Right hindlimb (tissue), 1 donor: ENCODE measurements at places on chromosomes 12 and 14.

GRCh38 chr12:93448796-93449195 lies 7.0 kb upstream of the UBE2N start:
- DNase-seq, result no peak

GRCh38 chr14:52046376-52046917 lies 22.4 kb downstream of the NID2 start:
- no peak for DNase-seq

GRCh38 chr14:36504771-36505175 lies 15.3 kb downstream of the NKX2-1 start:
- DNase-seq, result no peak

- peak; percentile 15 for DNase-seq
These were observed 22.5 kb downstream of the ADGRD1 start for GRCh38 chr12:130976171-130976720.

GRCh38 chr12:51189790-51190355 lies 16.9 kb upstream of the TFCP2 start:
- no peak for DNase-seq

- no peak for DNase-seq
These were observed 52.7 kb downstream of the FBXO34 start for GRCh38 chr14:55323910-55324309.

DNA sequence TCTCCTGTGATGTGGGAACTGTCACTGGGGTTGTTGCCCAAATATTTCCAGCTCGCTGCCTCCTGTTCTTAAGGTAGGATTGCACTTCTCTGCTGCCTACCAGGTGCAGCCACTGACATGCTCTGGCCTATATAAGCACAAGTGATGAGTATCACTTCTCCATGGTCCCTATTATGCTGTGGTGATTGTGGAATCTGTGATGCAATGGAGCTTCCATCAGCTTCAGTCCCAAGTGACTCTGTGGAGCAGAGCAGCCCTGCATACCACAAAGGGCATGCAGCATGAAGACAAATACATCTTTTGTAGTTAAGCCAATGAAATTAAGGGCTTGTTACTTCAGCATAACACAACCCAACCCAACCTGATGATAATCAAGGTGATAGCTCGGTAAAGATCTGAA lies 43.5 kb downstream of the CKAP4 start:
- DNase-seq, result no peak

- no peak for DNase-seq
These were observed 82.7 kb upstream of the KITLG start for GRCh38 chr12:88662961-88663360.

DNA sequence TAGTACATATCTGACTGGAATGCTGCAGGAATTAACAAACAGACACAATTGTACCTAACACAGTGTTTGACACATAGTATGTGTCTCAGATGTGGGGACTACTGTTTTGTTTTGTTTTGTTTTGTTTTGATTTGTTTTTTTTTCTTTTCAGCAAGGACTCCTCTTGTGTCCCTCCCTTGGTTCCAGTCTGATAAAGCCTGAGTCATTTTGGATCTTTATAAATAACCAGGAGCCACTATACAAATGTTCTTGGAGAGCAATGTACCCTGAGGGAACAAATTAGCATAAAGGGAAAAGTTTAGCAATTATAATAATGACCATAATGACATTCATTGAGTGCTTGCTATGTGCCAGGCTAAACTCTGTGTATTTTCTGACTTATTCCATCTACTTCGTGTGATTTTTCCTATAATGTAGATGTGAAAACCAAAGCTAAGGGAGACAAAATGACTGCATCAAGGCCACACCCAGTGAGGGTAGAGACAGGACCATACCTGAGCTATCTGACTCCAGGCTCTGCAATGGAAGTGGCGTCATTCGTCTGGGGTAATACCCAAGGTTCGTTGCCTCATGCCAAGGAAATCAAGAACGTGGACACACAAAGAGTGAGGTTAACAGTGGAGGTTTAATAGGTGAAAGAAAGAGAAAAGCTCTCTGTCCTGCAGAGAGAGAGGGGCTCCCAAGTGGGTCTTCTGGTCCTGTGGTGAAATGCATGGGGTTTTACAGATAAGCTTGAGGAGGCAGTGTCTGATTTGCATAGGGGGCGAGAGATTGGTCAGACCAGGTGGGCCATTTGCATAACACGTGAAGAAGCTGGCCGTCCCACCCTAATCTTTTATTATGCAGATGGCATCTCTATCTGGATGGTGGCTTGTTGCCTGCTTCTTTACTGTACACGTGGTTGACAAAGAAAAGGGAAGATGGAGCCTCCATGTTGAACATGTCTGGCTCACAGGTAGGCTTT lies 285.5 kb upstream of the SFSWAP start:
- no peak for DNase-seq

DNA sequence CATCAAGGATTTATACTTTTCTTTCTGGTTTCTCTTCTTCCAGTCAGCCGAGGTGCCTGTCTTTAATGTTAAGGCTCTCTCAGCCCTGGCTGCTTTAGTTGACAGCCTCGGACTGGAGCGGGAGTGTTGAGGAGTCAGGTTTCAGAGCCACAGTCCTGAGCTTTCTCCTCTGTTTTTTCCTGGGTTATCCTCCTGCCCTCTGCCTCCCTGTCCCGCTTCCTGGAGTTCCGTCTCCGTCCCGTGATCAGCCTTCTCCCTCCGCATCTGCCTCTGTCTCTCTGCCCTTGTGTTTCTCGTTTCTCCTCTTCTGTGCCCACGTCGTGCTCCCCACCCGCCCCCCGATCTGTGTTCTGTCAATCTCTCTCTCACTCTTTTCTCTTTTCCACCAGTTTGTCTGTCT lies 33.0 kb downstream of the IQSEC3 start:
- peak; percentile 47 for DNase-seq
